ENCODE measurements at places on chromosomes 2 and 18.
A peak's percentile ranks its signal among the peaks of the same experiment; 100 is the strongest.

DNA sequence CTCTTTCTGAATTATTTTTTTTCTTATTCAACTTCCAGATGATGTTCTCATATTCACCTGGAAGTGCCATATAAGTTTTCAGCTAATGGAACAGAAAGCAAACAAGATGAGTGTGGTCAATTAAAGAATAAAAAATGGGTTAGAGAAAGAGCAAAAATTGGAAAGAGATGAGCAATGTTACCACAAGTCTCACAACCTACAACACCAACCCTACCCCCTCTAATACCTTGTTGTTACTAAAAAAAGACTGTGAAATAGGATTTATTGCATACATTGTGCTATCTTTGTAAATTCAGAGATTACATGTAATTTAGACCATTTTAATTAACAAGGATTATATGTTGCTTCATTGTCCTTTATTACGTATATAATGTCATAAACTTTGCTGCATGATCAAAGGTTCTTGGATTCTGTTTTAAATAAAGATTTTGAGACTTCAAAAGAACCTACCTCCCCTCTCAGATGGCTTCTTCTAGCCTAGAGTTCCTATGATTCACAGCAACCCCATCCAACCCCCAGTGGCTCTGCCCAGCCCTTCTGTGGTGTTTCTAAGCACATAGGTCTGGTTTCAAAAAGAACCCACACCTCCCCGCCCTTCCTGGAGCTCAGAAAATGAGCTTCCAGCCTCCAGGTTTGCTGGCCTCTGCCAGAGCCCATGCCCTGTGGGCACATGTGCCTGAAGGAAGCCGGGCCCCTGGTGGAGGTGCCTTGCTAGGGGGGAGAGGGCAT lies 24.7 kb downstream of the LGALSL start:
- no peak for DNase-seq

DNA sequence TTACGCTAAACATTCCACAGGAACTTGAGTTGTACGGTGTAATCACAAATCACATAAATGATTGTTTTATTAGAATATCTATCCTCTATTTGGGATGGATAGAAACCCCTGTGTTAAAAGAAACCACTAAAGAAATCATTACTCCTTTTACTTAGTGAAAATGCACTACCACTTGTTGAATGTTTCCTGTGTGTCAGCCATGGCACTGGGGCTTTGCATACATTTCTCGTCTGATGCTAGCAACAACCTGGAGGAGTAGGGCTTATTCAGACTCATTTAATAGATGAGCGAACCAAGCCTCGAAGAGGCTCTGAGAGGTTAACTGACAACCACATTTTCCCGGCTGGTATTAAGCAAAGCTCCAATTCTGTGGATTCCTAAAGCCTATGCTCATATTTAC lies 60.5 kb upstream of the PELI1 start:
- no peak for DNase-seq

DNA sequence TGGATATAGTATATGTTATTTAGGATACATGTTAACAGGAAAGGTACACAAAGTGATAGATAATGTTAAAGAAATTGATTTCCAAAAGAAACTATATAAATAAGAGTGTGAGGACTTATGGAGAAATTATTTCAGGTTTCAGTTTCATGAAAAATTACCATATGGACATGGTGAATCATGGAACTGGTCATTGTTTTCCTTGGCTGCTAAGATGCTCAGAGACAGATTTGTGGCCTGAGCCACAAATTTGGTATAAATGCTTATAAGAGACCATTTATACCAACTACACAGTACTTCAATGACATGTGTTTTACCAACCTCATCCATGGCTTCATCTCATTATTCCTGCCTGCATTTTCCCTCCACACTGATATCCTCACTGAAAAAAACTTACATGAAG lies 188.1 kb downstream of the FMNL2 start:
- DNase-seq = no peak

- no peak for DNase-seq
These were observed 182.4 kb upstream of the MC4R start for GRCh38 chr18:60554967-60555366.

DNA sequence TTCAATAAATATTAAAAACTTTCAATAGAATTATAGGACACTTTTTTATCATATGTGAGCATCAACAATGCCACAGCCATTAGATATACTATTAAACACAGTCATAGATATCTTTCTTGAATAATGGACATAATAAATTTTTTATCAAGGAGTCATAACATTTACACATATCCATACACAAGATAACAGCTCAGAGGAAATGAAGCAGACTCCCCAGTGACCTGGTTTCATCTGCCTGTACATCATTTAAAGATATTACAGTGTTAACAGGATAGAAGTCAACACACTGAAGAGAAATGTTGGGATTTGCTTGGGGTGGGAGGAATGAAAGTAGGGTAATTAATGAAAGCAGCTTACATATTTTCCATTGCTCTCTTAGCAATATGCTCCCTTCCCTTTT lies 5.1 kb downstream of the SCG2 start:
- no peak for DNase-seq

GRCh38 chr2:113117541-113118262 lies 9.7 kb upstream of the IL1RN start:
- DNase-seq = no peak

DNA sequence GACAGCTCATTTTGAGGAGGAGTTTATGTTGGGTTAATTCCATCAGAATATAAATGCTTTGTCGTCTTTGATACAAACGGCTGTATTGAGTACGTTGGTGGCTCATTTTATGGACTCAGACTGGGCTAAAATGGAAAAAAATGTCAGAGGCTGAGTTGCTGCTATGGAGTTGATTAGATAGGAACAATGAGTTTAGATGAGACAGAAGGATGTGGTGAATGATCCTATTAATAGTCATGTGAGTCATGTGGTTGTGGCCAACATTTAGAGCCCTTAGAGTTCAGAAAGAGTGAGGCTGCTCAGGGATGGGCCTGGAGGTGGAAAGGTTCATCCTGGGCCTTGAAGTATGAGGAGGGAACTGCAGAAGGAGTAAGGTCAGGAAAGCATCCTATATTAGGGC lies 434.2 kb downstream of the MEIS1 start:
- no peak for DNase-seq

- no peak for DNase-seq
These were observed 184.4 kb downstream of the MYO3B start for GRCh38 chr2:170362313-170362870.

DNA sequence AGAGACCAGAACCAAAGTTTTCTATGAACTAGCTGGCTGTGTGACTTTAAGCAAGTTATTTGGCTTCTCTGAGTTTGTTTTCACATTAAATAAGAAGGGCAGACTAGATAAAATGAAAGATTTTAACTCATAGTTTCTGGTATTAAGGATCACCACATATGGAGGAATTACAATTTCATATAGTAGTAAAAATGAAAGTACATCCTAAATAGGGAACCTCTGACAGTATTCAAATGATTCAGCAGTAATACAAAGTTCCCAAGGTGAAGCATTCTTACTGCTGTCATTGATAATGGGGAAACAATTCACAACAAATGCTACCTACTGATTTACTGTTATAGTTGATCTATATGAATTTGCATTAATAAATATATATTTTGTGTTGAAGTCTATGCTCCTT lies 170.3 kb upstream of the VRK2 start:
- no peak for DNase-seq

- no peak for DNase-seq
These were observed 611.8 kb upstream of the FANCL start for GRCh38 chr2:58852905-58853304.

DNA sequence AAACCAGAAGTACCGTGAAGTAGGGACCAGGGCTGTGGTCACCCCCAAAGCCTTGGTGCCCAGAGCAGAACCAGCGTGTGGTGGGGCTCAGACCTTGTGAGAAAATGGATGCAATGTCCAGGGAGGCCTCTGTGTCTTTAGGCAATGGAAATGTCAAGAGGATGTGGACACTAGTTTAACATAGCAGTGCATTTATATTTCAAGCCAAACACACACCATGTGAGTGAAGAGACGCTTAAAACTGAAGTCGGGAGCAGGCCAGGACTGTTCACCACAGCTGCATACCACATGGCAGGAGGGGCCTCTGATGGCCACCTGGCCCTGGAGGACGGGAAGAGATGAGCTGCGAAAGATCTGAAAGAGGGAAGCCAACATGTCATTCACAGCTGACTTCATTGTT lies 87.3 kb upstream of the LDLRAD4 start:
- no peak for DNase-seq

DNA sequence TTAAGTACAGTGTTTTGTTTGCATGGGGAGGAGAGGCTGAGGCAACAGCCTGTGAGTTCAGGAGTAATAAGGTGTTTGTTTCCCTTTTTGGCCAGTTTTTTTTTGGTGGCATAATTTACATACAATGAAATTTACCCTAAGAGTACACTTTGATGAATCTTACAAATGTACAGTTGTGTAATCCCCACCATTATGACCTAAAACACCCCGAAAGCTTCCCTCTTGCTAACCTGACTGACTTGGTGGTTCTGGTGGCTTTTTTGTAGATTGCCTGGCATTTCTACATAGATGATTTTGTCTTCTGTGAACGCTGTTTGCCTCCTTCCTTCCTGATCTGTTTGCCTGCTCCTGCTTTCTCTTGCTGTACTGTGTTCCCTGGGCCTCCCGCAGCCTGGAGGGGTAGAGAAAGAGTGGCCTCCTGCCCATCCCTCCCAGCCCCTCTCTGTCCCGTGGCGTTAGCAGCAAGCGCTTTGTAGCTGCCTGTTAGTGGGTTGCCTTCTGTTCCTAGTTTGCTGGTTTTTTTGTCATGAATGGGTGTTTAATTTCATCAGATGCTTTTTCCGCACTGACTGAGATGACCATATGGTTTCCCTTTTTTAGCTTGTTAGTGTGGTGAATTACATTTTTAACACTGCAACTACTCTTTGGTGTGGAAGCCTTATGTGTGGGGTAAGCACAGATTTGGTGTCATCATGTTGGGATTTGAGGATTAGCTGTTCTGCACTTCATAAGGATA lies 32.1 kb downstream of the ASAP2 start:
- DNase-seq = no peak

DNA sequence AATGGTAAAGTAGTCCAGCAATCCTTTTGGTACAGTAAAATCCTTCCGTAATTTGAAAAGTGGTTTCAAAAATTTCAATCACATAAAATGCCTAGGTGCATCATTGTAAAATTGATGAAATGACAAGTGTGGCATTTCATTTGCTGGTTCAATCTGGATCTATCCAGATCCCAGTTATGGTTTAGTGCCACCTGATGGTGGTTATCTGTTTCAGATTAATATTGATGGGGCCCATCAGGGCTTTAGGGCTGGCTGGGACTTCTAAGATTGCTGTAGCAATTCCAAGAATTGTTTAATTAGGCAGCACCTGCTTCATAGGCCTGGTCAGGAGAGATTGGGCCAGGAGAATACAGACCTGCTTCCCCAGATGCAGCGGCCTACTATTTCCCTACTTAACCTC lies 55.5 kb upstream of the PIK3C3 start:
- DNase-seq = no peak

- no peak for DNase-seq
These were observed 71.9 kb downstream of the ADD2 start for GRCh38 chr2:70696142-70696541.

- no peak for DNase-seq
These were observed 106.9 kb downstream of the LIPG start for GRCh38 chr18:49668574-49669275.

DNA sequence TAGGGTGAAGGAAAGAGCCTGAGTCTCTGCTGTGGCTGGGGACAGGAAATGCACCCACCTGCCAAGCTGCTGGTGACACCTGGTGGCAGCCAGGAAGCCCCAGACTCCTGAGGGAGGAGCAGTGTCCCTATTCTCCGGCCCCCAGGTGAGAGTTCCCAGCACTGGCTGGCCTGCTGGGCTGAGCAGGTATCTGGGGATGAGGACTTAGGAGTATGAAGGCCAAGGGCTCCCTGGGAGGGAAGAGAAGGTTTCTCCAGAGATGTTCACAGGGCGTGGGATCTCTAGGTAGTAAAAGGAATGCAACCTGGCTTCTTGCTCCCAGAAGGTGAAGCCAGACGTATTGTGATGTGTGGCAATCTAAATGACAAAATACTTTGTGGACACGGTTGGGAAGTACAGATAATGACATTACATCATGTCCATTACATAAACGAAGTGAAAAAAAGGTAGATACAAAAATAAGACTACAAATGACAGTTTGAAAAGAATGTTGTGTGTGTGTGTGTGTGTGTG lies 75.8 kb upstream of the SLC1A4 start:
- DNase-seq = peak; percentile 23

DNA sequence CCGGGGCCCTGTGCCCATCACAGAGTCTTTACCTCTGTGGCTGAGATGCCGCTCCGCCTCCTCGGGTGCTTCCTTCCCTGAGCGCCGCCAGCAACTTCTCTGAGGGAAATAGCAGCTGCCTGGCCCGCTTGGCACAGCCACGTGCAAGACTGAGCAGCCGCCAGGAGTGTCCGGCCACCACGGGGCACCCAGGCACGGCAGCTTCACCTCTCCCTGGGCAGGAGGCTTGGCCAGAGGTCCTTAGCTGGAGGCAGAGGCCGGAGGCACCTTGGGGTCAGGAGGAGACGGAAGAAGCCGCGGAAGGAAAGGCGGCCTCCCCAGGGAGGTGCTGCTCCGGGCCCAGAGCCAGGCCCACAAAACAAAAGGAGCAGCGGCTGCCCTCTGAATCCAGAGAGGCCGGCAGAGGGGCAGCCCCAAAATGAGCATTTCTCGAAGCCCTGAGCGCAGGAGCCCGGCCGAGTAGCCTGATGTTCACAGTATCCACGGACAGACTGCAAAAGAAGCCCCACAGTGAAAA lies 6.0 kb upstream of the LIMS2 start:
- DNase-seq = no peak

DNA sequence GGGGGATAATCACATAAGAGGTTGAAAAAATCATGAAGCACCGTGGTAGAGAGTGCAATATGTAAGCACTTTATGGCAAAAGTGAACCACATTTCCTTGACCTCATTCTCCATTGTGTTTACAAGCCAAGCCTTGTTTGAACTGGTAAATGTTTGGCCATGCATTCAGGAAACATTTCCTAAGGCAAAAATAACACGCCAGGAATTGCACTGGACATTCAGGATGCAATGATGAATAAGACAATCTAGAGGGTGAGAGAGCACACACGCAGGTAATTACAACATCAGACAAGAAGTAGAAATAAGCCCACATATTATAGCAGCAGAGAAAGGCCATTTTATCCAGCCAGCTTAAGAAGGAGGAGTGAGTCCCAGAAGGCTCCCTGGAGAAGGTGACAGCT lies 218.0 kb upstream of the OSR1 start:
- no peak for DNase-seq

- no peak for DNase-seq
These were observed 63.4 kb downstream of the EMX1 start for GRCh38 chr2:72980535-72981217.

GRCh38 chr2:148982282-148982681 lies 56.2 kb upstream of the LYPD6B start:
- no peak for DNase-seq

GRCh38 chr2:9434489-9434888 lies 11.0 kb downstream of the CPSF3 start:
- no peak for DNase-seq

- DNase-seq = no peak
These were observed 1.1 kb downstream of the CASP8 start for GRCh38 chr2:201261471-201261870.

GRCh38 chr2:39335930-39336329 lies 92.2 kb upstream of the CDKL4 start:
- no peak for DNase-seq

GRCh38 chr2:208010506-208010905 lies 14.8 kb downstream of the PLEKHM3 start:
- DNase-seq = no peak

- DNase-seq = no peak
These were observed 2.2 kb downstream of the CDH19 start for GRCh38 chr18:66601649-66602048.

Measured in SK-N-DZ (cell line).